Germinal center (tissue), 1 donor: ENCODE measurements at places on chromosomes 13 and 19.

DNA sequence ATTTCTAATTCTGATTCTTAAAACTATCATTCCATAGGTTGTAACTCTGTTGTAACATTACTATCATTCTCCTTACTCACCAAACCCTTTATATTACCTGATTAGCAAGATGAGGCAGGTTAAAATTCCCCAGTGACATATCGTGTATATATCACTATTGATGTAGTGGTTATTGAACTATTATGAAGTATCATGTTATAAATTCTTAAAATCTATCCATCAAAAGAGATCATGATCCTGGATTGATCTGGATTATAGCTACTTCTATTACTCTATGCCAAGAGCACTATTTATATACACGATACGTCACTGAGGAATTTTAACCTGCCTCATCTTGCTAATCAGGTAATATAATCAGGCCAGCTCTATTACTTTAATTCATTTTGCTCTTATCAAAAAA is 533.9 kb downstream of the SLITRK6 start:
- DNase-seq: no peak

DNA sequence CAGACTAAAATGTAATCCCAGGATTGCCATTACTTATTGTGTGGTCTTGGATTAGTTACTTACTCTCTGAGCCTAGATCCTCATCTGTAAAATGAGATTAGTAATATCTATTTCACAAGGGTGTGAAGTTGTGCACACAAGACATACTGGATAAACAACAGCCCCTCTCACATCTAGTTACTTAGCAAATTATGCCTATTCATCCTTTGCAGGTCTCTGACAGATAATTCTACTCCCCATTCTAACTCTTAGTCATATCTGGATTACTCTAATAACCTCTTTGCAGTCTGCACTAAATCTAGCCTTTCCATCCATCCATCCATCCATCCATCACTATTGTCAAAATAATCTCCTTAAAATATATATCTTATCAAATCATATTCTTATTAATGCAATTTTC is 12.4 kb downstream of the MTRF1 start:
- no peak for DNase-seq

DNA sequence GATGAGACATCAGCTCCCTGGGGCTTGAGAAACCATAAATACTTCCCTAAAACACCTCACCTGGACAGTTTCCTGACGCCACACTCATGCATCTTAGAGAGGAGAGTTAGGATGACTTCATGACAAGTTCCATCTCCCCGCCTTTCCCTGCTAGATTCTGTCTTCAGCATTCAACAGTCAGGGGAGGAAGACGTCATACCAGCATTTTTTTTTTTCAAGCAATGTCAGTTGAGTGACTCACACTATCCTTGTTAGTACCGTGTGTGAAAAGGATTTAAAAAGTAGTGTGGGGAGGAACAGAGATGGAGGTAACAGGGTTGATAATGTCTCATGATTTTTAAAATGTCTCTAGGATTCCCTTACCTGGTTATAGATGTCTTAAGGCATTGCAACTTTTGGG is at the start of gene OR7D2:
TSS of gene OR7D2 (plus strand) at position 79 of the 400 bp plus-strand sequence. CDS start 6,803 bp downstream, outside the sequence.
- DNase-seq: no peak

DNA sequence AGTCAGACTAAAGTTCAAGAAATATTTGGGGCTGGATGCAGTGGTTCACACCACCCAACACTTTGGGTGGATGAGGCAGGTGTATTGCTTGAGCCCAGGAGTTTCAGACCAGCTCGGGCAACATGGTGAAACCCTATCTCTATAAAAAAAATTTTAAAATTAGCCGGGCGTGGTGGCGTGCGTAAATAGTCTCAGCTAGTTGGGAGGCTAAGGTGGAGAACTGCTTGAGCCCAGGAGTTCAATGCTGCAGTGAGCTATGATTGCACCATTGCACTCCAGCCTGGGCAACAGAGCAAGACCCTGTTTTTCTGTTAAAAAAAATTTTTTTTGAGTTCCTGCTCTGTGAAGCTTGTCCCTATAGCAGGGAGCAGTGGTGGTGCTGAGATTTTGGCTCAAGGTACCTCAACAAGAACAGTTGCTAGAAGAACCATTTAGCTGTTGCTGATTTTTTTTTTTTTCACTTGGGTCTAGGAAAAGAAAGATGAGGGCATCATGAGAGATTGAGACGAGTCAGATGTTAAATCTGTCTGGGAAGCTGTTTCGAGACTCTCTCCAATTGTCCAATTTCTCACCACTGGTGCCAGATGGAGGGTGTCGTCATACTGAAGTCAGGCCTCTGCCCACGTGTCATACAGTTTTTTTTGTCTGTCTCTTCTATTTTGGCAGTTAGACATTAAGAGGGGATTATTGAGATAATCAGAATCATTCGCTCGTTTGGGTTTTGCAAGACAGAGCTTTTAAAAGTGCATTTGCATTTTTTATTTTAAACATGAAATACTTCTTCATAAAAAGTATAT is 3.7 kb downstream of the SLC25A42 start:
- DNase-seq: peak; percentile 15

DNA sequence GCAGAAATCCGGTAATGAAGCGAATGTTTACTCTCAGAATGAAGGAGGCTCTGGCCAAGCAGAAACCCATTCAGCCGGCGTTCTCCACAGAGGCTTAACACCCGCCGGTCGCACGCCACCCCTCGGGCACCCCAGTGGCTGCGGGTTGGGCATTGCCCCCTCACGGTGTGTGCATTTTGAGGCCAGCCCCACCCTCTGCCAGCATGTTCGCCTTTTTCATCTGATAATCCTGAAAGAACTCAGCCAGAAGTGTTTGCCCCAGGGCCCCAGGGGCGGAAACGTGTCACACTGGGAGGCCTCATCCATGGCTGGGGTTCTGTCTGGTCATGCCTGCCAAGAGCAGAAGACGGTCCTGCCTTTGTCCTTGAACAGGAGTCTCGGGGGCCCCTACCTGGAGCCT is 34.2 kb downstream of the COMP start:
- DNase-seq: no peak

- DNase-seq: no peak
Observed at GRCh38 chr13:46795321-46795720, 1.6 kb downstream of the ESD start.

- no peak for DNase-seq
Observed at GRCh38 chr13:114118086-114118485, 14.3 kb downstream of the RASA3 start.

DNA sequence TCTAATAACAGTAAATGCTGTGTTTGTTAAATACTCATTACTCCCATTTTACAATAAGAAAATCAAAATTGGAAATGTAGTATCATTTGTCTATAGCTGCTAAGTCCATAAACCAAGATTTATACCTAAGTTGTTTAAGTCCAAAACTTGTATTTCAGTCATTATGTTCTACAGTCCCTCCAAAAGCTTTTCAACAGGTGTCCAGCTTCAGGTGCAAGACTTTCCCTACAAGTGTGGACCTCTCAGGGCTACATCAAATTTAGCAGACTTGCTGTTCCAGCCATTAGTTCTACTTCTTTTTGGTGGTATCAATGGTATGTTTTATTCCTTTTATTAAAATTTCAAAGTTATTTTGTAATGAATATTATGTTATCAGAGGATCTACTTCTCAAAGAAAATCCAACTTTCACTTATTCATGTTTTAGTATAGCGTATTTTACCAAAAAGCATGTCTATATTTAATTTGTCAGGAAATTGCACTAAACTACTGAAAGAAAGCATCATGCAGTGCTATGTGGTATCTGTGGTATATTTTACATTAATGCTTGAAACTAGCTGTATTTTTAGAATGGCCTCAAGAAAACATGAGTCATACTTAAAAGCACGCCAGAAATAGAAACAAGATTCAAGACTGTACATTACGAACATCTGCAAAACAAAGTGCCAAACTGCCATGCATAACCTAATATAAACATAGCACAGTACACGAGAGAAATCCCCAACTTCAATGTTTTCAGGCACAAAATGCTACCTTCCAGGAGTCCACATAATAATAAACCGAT is 44.5 kb downstream of the VWA8 start:
- DNase-seq: peak; percentile 44

- DNase-seq: no peak
Observed at GRCh38 chr13:53474878-53475277, 446.3 kb downstream of the OLFM4 start.

GRCh38 chr13:39389013-39389412 is 214.0 kb downstream of the LHFPL6 start:
- DNase-seq: no peak

GRCh38 chr19:3047496-3048189 is 14.7 kb downstream of the TLE5 start:
- no peak for DNase-seq

GRCh38 chr19:11295665-11296245 is at the start of gene TSPAN16:
Gene TSPAN16 (plus strand): TSS chr19:11296160. CDS start chr19:11296298, 138 bp downstream.
- DNase-seq: no peak

DNA sequence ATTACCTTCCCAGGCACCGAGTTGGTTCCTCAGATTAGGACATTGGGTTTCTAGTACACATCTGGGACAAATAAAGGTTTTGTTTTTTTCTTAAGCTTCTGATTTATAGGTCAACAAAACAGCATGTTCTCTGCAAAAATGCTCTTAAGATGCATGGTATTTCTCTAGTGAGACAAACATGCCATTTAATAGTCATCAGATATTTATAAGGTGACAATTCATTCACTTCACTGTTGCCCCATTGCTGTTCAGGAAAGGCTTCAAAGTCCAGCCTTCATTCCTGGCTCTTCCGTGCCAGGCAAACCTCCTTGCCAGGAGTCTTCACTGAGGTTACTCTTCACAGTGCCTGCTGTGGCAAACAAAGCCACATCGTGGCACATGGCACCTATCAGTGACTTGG is 156.3 kb upstream of the FNDC3A start:
- no peak for DNase-seq

- peak; percentile 54 for DNase-seq
Observed at GRCh38 chr13:36420437-36420891, 11.8 kb upstream of the CCNA1 start.

- DNase-seq: no peak
Observed at GRCh38 chr13:72567566-72567965, 159.9 kb downstream of the MZT1 start.

- peak; percentile 71 for DNase-seq
Observed at GRCh38 chr19:4115050-4115817, 8.7 kb downstream of the MAP2K2 start.

- DNase-seq: no peak
Observed at GRCh38 chr19:18776736-18777135, 14.4 kb downstream of the COMP start.

- DNase-seq: peak; percentile 96
Observed at GRCh38 chr19:19643158-19644053, at the start of gene GMIP. Gene GMIP (minus strand): TSS chr19:19643657. CDS start chr19:19643529, 128 bp downstream.

GRCh38 chr13:92681239-92681638 is 545.4 kb upstream of the GPC6 start:
- DNase-seq: no peak

DNA sequence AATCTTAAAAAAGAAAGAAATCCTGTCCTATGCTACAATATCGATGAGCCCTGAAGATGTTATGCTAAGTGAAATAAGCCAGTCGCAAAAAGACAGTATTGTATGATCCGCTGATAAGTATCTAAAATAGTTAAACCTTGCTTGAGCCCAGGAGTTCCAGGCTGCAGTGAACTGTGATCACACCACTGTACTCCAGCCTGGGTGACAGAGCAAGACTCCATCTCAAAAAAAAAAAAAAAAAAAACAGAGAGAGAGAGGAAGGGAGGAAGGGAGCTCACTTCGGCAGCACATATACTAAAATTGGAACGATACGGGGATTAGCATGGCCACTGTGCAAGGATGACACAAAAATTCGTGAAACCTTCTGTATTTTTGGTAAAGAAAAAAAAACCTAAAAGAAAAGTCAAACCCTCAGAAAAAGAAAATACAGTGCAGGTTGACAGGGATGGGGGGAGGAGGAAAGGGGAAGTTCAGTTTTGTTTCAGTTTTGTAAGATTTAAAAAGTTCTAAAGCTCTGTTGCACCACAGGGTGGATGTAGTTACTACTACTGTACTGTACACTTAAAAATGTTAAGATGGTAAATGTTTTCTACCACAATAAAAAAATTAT is 8.4 kb downstream of the CLASRP start:
- DNase-seq: peak; percentile 67

DNA sequence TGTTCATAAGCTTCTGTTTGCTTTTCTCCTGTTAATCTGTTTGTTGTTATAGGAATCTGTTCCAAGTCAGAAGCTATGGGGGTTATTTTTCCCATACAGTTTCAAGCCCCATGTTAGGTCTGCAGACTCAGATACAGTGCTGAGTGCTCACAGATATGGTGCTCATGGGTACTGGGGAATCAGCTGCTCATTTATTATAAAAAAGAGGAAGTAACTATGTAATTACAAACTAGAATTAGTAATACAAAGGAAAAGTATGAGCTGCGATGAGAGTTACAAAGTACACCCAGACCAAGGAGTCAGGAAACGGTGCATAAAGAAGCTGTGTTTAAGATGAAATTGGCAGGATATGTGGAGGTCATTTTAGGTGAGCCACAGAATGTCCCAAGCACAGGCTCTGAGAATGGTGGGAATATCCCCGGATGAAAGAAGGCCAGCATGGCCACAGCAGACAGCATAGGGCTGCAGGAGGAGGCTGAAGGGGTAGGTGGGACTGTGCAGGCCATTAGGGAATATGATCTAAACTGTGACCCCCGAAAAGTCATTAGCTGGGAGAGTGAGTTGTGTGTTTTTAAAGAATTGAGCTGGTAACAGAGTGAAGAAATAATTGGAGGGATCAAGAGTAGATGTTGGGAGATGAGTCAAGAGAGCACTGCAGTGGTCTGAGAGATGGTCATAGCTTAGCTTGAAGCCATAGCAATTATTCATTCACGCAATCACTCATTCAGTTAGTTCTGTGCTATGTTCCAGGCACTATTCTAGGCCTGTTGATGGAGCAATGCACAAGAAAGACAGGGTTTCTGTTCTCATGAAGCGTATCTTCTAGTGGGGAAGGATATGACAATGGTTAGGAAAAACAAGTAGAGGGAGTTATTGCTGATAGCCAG is 177.4 kb upstream of the UBL3 start:
- DNase-seq: no peak

DNA sequence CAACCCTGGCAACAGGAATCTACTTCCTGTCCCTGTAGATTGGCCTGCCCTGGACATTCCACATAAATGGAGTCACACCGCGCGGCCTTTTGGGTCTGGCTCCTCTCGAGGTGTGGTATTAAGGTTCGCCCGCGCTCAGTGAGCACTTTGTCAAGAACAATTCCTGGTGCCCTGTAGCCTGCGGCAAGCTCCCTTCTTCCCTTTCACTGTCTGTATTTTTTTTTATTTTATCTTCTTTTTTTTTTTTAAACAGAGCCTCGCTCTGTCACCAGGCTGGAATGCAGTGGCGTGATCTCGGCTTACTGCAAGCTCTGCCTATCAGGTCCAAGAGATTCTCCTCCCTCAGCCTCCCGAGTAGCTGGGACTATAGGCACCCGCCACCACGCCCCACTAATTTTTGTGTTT is 28.3 kb downstream of the PEX11G start:
- DNase-seq: no peak

DNA sequence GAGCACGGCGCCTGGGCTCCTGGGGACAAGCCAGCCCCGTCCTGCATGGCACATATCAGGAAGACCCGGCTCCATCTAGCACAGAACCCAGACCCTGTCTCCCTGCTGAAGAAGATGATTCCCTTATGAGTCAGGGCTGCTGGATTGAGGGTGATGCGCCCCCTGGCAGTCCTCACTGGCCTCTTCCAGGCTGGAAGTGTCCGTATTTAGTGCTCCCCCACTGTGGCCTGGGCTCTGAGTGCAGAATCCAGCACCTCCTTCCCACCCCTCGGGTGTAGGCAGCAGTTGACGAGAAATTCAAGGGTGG is 14.9 kb downstream of the COMP start:
- no peak for DNase-seq
